ENCODE measurements at places on chromosomes 6 and 20. TPM values are rescaled to one million over a fixed set of nuclear protein-coding genes. Genes with fewer than 3 reads are reported as not detected.
A peak's percentile ranks its signal among the peaks of the same experiment; 100 is the strongest.

The ABT1 gene
- 13.1 TPM for total RNA-seq

The IDH3B gene
- total RNA-seq = 94.3 TPM

The HAO1 gene
- total RNA-seq = not detected

The ZC2HC1B gene
- not detected for total RNA-seq

DNA sequence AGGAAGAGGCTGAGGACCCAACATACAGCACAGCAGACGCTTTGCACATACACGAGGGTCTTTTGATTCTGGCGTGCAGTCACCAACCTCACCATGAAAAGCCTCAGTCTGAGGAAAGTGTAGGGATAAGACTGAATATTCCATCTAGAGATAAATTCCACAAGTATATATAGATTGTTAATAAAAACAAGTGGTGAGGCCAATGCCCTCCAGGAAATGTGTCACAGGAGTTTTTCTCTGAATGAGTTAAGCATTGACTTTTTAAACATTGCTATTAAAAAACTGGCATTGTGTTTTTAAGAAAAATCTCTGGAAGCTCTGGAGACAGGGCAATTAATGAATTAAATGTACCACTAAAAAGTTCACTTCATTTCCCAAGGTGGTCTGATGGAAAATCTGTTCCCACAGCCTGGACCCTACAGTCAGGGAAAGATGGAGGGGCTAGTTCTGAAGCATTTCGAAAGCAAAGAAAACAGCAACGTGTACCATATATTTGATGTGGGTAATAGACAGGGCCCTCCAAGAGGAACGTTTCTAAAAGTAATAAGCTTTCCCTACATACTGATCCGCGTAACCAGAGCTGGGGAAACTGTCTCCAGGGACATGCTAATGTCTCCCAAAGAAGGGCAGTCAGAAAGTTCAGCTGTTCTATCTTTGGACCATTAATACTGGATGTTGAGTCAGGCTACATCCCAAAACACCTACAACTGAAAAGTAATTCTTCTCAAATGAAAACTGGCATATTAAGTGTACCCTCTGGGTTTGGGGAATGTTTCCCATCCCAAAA lies 301.1 kb downstream of the FOXC1 start:
- no peaks in the 10 kb centered on the region for H3K27me3 ChIP-seq
- DNase-seq = no peak
- no peak overlapping the region for H3K4me3 ChIP-seq
- no peaks in the 10 kb centered on the region for H3K36me3 ChIP-seq
- H3K4me1 ChIP-seq = peaks cover 22% of the 10 kb centered on the region

DNA sequence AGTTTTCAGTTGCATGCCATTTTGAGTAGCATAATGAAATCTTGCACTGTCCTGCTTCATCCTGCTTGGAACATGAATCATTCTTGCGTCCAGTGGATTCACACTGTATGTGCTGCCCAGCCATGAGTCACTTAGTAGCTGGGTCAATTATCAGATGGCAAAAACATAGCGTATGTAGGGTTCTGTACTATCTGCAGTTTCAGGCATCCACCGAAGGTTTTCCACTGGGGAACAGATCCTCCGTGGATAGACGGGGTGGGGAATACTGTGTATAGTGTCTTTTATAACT lies 61.4 kb downstream of the IL22RA2 start:
- no peaks in the 10 kb centered on the region for H3K27me3 ChIP-seq
- H3K4me1 ChIP-seq = no peaks in the 10 kb centered on the region
- H3K27ac ChIP-seq = no peak overlapping the region
- no peak for DNase-seq
- no peaks in the 10 kb centered on the region for H3K36me3 ChIP-seq

- H3K4me1 ChIP-seq = no peaks in the 10 kb centered on the region
- H3K27me3 ChIP-seq = no peaks in the 10 kb centered on the region
- no peak for DNase-seq
- no peak overlapping the region for H3K4me3 ChIP-seq
- H3K36me3 ChIP-seq = peaks cover 3% of the 10 kb centered on the region
Observed at GRCh38 chr6:130797061-130797460, 30.1 kb upstream of the SMLR1 start.

- H3K4me1 ChIP-seq = peaks cover 8% of the 10 kb centered on the region
- H3K27ac ChIP-seq = no peak overlapping the region
- H3K36me3 ChIP-seq = no peaks in the 10 kb centered on the region
- no peaks in the 10 kb centered on the region for H3K27me3 ChIP-seq
Observed at GRCh38 chr20:6590891-6591637, 176.4 kb upstream of the BMP2 start.

- H3K36me3 ChIP-seq = no peaks in the 10 kb centered on the region
- H3K27ac ChIP-seq = no peak overlapping the region
- H3K4me1 ChIP-seq = peaks cover 3% of the 10 kb centered on the region
- H3K27me3 ChIP-seq = peaks cover 12% of the 10 kb centered on the region
Observed at GRCh38 chr20:62651285-62652021, 9.2 kb downstream of the SLCO4A1 start.

DNA sequence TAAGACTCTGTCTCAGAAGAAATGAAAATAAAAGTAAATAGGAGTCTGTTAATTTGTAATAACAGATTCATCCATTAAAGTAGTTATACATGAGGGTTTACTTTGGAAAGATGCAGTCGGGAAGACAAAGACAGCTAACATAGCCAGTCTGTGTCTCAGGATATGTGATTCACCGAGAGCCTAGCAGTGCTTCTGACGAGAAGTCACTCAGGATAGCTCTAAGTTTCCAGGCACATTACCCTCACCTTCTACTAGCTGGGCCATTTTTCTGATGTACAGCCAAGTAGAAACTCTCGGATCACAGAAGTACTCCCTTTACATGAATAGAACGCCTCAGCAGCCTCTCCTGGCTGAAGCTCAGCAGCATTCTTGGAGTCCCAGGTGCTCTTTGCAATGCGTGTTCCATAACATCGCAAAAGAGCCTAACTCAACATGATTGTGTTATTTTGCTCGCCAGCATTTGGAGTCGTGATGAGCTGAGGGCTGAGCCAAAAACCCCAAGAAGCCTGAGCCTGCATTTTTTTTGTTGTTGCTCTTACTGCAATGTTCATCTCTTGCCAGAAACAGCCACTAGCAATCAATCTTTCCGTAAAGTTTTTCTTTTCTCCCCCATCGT lies 22.4 kb upstream of the TASP1 start:
- H3K27ac ChIP-seq = no peak overlapping the region
- no peaks in the 10 kb centered on the region for H3K4me1 ChIP-seq
- no peaks in the 10 kb centered on the region for H3K27me3 ChIP-seq
- no peak overlapping the region for H3K4me3 ChIP-seq

DNA sequence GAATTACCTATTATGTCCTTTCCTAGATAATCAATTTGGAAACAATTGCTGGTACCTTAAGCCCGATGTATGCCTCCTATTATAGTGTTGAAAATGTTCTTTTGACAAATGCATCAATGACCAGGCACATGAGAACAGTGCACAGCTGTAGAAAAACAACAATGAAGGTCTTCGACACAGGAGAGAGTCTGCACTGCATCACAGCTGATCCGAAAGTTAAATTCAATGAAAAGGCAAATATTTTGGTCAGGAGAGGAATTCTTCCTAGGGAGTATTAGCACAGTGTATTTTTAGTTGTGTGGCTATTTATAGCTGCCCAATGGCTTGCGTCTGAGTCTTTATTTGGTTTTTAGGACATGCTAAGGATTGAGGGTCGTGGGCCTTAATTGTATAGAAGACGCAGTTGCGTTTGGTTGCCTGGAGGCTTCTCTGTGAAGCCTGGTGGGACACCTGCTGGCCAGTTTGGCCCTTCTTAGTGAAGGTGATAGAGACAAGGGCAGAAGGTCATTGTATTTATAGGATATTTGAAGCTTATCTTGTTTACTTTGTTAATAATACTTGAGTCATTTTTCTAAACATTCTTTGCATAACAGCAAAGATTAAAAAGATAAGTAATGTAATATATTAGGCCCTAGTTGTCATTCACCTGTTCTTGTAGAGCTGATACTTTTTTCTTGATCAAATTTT lies 72.3 kb downstream of the CDYL start:
- DNase-seq = peak; percentile 64
- H3K36me3 ChIP-seq = peaks cover 4% of the 10 kb centered on the region
- H3K4me1 ChIP-seq = peaks cover 12% of the 10 kb centered on the region
- no peaks in the 10 kb centered on the region for H3K27me3 ChIP-seq

DNA sequence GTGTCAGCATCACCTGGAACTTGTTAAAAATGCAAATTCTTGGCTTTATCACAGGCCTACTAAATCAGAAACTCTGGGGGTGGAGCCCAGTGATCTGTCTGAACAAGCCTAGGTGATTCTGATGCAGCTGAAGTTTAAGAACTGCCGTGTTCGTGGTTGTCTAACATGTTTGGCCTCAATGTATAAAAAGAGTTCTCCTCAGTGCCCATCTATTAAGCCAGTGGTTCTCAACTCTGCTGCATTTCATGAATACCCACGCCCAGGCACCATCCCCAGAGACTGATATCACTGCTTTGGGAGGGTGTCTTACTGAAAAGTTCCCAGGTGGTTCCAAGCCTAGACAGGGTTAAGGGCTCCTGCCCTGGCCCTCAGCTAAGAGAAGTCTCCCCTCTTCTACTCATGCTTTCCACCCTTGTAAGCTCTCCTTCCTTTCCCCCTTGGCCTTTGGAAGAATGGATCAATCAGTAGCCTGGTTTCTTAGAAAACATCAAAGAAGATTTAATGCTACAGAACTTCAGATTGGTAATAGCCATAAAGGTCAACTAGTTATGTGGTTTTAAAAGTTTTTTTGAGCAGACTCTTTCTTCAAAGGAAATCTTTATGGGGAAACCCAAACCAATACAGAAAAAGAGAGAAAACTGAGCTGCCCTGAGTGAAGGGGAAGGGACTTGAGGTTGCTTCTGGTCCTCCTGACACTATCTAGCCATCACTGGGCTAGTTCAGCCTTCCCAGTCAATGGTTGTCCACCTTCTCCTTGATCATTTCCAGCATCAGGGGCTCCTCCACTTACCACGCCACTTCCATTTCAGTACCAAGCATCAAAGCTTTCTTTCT lies 38.9 kb upstream of the TNFAIP3 start:
- no peak overlapping the region for H3K4me3 ChIP-seq
- H3K27ac ChIP-seq = no peak overlapping the region
- H3K36me3 ChIP-seq = no peaks in the 10 kb centered on the region
- no peak for DNase-seq

- no peak overlapping the region for H3K27ac ChIP-seq
- no peaks in the 10 kb centered on the region for H3K27me3 ChIP-seq
- no peak overlapping the region for H3K4me3 ChIP-seq
- no peak for DNase-seq
- H3K4me1 ChIP-seq = peaks cover 13% of the 10 kb centered on the region
Observed at GRCh38 chr6:14573267-14573666, 455.7 kb downstream of the CD83 start.

DNA sequence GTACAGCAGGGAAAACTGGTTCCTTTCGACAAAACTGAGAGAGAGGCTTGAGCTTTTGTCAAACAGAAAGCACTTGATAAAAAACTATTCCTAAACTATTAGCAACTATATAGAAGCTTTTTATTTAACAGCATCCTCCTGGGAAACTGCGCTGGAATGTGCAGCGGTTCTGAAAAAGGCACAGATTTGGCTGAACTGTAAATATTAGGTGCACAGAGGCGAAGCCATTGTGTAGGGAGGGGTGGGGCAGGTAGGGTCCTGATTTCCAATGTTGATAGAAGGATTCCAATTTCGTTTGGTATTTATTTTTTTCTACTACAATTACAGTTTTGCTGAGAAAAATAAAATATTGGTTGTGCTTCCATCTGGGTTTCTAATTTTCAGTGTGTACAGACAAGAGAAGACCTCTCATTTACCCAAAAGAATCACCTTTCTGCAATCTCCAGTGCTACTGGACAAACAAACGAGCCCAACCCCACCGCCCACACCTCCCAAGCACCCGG lies 698 bp upstream of the SH3BGRL2 start:
- H3K27me3 ChIP-seq = peaks cover 26% of the 10 kb centered on the region
- no peak overlapping the region for H3K27ac ChIP-seq
- peak overlapping the region; percentile 81 for H3K4me3 ChIP-seq
- H3K36me3 ChIP-seq = no peaks in the 10 kb centered on the region

GRCh38 chr6:25519856-25520255 lies 132.2 kb upstream of the SCGN start:
- H3K27ac ChIP-seq = no peak overlapping the region
- no peak overlapping the region for H3K4me3 ChIP-seq
- no peak for DNase-seq
- H3K27me3 ChIP-seq = no peaks in the 10 kb centered on the region
- no peaks in the 10 kb centered on the region for H3K36me3 ChIP-seq

- no peaks in the 10 kb centered on the region for H3K36me3 ChIP-seq
- H3K27me3 ChIP-seq = no peaks in the 10 kb centered on the region
- H3K4me1 ChIP-seq = peaks cover 20% of the 10 kb centered on the region
- DNase-seq = no peak
- no peak overlapping the region for H3K4me3 ChIP-seq
Observed at GRCh38 chr6:19370831-19371230, 466.3 kb upstream of the ID4 start.

DNA sequence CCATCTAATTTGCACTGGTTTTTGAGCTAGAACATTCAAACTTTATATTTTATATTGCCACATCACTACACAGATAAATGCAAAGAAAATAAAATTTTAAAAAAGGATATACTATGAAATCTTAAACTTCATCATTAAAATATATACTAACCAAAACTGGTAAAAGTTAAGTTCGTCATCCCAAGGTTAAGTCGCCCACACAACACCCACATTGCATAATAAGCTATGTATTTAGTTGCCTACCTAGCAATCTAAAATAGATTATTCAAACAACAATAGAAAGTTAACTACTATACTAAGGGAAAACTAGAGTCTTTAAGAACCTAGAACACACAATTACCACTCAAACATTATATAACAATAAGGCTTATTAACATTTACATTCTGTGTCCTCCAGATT lies 24.5 kb downstream of the PDE10A start:
- H3K36me3 ChIP-seq = no peaks in the 10 kb centered on the region
- no peak overlapping the region for H3K4me3 ChIP-seq
- no peaks in the 10 kb centered on the region for H3K27me3 ChIP-seq

DNA sequence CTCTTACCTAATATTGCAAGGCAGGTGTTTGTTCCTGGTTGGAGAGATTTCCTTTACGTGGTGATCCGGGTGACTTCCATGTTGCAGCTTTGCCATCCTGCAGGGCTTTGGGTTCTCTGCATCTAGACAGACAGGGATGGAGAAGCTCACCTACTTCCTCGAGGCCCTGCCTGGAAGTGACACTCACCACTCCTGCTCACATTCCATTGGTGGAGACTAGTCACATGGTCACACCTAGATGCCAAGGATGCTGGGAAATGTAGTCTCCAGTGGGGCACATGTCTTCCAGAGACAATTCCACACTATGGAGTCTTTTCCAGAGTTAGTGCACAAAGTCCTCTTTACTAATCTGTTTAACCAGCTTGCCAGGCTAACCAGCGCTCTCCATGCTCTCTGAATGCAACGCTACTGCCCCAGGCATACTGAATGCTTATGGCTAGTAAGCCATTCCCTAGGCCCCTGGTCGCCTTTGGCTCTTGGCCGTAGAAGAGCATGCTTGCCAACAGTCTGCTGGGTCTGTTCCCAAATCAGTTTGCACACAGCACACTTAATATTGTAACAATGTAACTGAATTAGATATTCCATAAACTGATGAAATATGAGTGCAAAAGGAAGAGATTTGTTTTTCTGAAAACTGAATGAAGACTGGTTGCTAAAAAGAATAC lies 6.7 kb upstream of the KCNK15 start:
- H3K27me3 ChIP-seq = peaks cover 29% of the 10 kb centered on the region
- no peaks in the 10 kb centered on the region for H3K36me3 ChIP-seq
- no peak overlapping the region for H3K27ac ChIP-seq
- H3K4me1 ChIP-seq = no peaks in the 10 kb centered on the region

GRCh38 chr6:87897013-87897412 lies 150.6 kb upstream of the SPACA1 start:
- no peak overlapping the region for H3K4me3 ChIP-seq
- H3K36me3 ChIP-seq = no peaks in the 10 kb centered on the region
- no peak overlapping the region for H3K27ac ChIP-seq
- H3K27me3 ChIP-seq = no peaks in the 10 kb centered on the region
- H3K4me1 ChIP-seq = no peaks in the 10 kb centered on the region

GRCh38 chr6:158762787-158763433 lies 56.3 kb downstream of the EZR start:
- H3K27ac ChIP-seq = no peak overlapping the region
- H3K4me3 ChIP-seq = no peak overlapping the region
- peaks cover 10% of the 10 kb centered on the region for H3K4me1 ChIP-seq
- H3K36me3 ChIP-seq = no peaks in the 10 kb centered on the region

All from neural progenitor cell (in vitro differentiated cells).